Neural crest cell (in vitro differentiated cells): ENCODE measurements at places on chromosomes 16 and 17.

DNA sequence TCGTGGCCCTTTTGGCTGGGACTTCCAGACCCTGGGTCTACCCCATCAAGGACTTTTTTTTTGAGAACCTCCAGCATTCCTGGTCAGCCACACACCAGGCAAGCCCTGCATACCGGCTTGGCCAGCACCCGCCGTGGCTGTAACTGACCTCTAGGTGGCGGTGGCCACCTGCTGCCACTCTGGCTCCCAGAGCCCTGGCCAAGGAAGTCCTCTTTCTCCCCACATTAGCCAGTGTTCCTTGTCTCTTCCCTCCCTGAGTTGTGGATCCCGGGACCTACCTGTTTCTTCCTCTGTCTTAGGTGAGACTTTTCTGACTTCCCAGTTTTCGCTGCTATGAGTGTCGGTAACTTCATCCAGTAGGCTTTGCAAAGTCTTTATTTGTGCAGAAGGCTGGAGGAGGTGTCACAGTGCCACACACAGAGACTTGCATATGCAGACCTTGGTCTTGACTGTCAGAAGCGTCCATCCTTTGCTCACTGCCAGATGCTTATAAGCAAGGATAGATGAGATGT is 348.3 kb downstream of the CPPED1 start:
- DNase-seq, result peak; percentile 67

DNA sequence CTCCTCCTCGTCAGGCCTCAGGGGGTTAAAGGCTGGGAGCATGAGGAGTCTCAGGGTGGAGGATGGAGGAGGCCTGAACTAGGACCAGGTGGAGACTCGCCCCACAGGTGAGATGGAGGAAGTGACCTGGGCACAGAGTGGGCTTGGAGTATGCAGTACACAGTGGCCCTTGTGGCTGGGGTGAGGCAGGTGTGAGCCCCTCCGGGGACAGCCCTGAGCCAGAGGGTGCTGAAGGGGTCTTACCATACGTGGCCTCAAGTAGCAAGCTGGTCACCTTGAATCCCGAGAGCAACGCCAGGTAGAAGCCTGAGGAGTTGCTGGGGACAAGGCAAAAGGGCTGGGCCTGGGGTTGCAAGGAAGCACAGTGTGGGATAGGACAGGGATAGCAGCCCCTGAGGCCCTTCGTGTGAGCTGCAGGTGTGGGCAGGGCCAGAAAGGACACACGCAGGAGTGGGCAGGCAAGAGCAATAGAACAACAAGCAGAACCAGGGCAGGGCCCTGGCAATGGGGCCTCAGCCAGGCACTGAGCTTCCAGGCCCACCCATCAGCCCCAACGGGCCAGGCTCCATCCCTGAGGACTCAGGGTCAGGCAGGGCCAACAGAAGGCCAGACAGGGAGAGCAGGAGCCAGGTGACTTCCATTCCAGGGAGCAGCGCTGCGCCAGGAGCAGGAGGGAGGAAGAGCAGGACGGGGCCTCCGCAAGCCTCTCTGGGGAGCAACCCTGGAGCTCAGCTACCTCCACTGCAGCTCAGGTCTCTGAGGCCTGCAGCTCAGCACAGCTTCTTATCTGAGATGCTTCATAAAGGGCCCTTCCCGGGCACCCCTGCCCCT is 64.2 kb upstream of the TNRC6C start:
- DNase-seq, result no peak

- DNase-seq, result no peak
These were observed 33.8 kb downstream of the TRPV2 start for GRCh38 chr17:16449121-16449570.

DNA sequence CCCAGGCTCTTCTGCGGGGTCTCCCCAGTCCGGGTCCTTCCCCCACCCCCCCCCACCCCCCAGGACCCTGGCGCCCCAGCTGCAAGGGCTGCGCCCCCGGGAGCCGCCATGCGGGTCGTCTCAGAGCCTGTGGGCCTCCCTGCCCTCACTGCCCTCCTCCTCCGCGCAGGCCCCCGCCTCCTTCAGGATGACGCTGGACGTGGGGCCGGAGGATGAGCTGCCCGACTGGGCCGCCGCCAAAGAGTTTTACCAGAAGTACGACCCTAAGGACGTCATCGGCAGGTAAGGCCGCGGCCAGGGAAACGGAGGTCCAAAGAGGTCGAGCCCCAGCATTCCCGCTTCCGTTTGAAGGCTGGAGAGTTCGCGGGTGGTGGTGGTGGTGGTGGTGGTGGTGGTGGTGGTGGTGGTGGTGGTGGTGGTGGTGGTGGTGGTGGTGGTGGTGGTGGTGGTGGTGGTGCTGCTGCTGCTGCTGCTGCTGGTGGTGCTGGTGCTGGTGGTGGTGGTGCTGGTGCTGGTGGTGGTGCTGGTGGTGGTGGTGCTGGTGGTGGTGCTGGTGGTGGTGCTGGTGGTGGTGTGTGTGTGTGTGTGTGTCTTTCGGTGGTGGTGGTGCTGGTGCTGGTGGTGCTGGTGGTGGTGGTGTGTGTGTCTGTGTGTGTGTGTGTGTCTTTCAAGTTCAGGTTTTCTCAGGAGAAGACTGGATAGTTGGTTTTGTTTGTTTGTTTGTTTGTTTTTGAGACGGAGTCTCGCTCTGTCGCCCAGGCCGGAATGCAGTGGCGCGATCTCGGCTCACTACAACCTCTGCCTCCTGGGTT is 615 bp downstream of the PHKG2 start:
- DNase-seq, result peak; percentile 30

GRCh38 chr16:9556949-9557665 is 465.7 kb downstream of the HAPSTR1 start:
- DNase-seq, result no peak

- DNase-seq, result no peak
These were observed 93.6 kb downstream of the ABCA8 start for GRCh38 chr17:68861602-68862001.

DNA sequence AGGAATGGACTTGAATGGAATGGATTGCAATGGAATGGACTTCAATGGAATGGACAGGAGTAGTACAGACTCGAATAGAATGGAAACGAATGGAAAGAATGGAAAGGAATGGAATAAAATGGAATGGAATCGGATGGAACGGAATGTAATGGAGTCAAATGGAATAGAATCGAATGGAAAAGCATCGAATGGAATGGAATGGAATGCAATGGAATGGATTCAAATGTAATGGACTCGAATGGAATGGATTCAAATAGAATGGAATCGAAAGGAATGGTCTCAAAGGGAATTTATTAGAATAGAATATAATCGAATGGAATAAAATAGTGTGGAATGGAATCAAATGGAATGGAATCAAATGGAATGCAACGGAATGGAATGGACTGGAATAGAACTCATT is 484.9 kb upstream of the WSB1 start:
- DNase-seq, result no peak

GRCh38 chr17:40663252-40663651 is 1.7 kb downstream of the KRT222 start:
- no peak for DNase-seq

GRCh38 chr16:65739518-65739917 is 617.7 kb upstream of the CDH11 start:
- no peak for DNase-seq

DNA sequence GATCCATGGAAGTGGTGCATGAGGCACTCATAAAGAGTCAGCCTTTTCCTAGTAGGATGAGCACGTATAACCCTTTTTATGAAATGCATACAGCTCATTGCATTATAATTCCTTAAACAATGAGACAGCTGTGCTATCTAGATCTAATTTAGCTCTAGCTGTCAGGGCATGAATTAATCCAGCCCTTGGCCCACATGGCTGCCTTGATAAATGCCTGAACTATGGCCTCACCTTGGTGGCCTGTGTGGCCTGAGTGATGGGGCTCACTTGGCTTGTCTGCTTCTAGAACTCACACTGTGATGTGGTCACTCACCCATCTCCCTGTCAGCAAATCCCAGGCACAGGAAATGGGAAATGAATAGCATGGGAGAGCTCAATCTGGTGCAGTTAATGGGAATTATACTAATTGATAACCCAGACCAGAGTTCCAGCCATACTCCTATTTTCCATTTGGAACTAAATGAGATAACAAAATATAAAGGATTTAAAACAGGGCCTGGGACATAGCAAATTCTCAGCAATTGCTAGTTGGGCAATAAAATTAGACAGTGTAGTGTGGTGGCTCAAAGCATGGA is 153.6 kb downstream of the HS3ST2 start:
- no peak for DNase-seq

DNA sequence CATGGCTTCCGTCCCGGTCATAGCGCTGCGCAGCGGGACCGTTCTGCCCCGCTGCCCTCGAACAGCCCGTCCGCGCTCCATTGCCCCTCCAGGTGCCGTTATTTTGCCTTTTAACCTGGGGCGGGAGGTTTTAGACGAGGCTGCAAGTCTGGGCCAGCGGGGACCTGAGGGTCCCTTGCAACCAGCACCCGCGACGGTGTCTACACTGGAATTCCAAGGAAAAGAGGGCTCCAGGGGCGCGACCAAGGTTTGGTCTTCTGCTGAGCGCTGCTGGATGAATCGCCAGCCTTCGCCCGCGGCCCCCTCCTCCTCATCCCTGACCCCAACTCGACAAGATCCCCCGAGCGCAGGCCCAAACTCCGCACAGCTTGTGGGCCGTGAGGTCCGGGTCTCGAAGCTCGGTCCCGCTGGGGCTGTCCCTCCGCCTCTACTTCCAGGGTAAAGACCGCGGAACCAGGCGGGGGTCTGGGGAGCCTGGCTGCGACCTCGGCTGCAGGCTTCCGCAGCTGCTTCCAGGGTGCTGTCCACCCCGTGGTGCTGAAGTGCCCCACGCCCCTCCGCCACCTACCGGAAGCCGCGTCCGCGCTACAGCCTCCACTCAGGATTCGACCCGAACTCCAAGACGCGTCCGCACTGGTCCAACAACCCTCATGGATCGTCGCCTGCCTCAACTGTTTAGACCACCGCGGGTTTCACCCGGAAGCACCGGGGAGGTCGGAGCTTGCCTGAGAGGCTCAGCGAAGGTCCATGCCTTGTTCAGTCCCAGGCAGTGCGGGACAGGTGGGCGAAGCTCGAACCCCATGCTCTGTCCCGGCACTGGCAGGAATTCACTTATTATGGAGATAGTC is 10.1 kb upstream of the CA4 start:
- peak; percentile 76 for DNase-seq

DNA sequence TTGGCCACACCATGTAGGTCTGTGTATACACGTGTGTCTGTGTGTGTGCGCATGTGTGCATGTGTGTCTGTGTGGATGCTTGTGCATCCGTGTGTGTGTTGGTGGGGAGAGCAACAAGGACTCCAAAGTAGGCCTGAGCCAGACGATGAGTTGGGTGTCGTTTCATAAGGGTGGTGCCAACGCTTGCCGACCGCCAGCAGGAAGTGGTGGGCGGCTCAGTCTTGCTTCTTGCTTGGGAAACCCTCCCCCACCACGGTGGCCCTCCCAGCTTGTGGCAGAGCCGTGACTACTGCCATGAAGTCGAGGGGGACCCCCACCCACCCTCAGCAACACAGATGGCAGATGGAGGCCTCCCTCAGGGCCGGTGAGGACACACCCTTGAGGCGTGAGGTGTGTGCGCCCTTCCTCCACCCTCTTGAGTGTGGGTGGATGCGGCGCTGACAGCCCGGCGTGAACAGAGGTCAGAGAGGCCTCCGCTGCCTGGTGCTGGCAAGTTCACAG is 17.5 kb downstream of the SBK1 start:
- DNase-seq, result no peak

DNA sequence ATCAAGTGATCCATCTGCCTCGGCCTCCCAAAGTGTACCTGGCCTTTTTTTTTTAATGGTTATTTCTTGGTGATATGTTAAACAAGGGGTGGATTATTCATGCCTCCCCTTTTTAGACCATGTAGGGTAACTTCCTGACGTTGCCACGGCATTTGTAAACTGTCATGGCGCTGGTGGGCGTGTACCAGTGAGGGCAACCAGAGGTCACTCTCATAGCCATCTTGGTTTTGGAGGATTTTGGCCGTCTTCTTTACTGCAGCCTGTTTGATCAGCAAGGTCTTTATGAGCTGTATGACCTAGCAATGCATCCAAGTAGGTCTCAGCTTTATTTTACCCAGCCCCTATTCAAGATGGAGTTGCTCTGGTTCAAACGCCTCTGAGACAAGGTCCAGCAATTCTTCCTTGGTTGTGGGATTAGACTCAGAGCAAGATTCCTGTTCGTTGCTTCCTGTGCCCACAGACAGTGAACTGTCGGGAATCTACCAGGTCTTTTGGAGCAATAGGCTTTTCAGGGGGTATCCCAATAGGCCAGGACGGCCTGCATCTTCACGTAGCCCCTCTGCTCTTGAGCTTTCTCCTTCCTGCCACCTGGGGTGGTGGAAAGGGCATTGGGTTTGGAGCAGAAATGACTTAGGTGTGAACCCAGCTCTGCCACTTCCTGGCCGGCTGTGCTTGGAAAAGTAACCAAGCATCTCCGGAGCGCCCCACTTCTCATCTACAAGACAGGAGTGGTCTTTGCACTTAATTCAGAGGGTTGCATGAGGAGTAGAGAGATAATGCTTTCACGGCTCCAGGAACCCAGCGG is 52.9 kb upstream of the SEC14L1 start:
- DNase-seq, result no peak

GRCh38 chr17:73776351-73777130 is 132.3 kb upstream of the SDK2 start:
- DNase-seq, result no peak

- no peak for DNase-seq
These were observed 70.7 kb downstream of the OMG start for GRCh38 chr17:31226373-31226772.

DNA sequence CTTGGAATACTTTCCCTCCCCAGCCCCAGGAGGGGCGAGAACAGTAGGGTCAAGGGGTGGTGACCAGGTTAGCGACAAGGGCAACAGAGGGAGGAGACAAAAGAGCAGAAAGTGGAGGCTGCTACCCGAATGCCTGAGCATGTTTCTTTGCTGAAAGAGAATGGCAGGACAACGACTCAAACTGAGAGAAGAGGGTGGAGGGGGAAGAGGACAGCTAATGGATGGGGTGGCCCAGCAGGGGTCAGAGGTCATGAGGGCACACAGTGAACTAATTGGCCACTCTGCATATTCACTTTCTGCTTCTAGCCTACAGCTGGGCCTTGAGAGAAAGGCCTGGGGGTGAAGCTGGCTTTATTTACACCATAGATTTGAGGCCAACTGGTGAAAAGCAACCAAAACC is 19.1 kb upstream of the DDX52 start:
- DNase-seq, result no peak

DNA sequence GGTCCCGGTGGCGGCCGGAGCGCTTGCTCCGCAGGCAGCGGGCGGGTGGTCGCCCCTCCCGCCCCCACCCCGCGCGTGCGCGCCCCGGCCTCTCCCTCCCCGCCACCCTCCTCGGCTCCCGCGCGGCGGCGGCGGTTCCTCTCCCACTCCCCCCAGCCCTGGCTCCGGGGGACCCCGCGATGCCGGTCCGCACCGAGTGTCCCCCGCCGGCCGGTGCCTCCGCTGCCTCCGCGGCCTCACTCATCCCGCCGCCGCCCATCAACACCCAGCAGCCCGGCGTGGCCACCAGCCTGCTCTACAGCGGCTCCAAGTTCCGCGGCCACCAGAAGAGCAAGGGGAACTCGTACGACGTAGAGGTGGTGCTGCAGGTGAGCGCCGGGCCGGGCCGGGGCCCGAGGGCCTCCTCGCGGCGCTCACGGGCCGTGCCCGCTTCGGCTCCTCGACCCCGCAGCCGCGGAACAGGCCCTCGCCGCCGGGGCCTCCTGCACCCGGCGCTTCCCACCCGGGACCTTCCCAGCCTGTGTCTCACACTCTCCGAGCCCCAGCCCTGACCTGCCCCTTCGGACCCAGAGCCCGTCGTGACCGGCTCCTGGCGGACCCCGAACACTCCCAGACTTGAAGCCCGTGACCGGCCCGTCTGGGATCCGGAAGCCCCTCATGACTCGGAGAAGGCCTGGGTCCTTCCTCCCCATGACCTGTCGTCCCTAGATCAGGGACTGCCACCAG is 490 bp downstream of the GID4 start:
- no peak for DNase-seq

- DNase-seq, result no peak
These were observed 49.0 kb upstream of the ENDOV start for GRCh38 chr17:80365983-80366382.

- DNase-seq, result no peak
These were observed 21.1 kb downstream of the KRT23 start for GRCh38 chr17:40916366-40916765.
